Progenitor cell of endocrine pancreas (in vitro differentiated cells): ENCODE measurements at places on chromosomes 5 and 9. TPM values are rescaled to one million over a fixed set of nuclear protein-coding genes. Genes with fewer than 3 reads are reported as not detected.

Gene EIF4EBP3
- total RNA-seq: 6.1 and 6.7 TPM in 2 replicates

Gene SLF1
- total RNA-seq: 15.7 and 17.4 TPM in 2 replicates

DNA sequence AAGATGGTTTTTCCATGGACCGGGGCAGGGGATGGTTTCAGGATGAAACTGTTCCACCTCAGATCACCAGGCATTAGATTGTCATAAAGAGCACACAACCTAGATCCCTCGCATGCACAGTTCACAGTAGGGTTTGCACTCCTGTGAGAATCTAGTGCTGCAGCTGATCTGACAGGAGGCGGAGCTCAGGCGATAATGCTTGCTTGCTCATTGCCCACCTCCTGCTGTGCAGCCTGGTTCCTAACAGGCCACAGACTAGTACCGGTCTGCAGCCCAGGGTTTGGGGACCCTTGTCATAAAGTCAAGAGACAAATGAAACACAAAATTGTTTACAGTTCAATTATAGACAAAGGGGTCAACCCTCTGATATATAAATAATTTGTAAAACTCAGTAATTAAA lies 101.7 kb downstream of the RANBP17 start:
- H3K36me3 ChIP-seq: peaks cover 3% of the 10 kb centered on the region
- no peak for DNase-seq
- no peak overlapping the region for H3K4me3 ChIP-seq
- H3K4me1 ChIP-seq: no peaks in the 10 kb centered on the region

GRCh38 chr5:89229331-89230070 lies 346.5 kb upstream of the MEF2C start:
- DNase-seq: no peak
- no peak overlapping the region for H3K27ac ChIP-seq
- no peaks in the 10 kb centered on the region for H3K27me3 ChIP-seq
- H3K4me1 ChIP-seq: peaks cover 1% of the 10 kb centered on the region
- H3K4me3 ChIP-seq: no peak overlapping the region

DNA sequence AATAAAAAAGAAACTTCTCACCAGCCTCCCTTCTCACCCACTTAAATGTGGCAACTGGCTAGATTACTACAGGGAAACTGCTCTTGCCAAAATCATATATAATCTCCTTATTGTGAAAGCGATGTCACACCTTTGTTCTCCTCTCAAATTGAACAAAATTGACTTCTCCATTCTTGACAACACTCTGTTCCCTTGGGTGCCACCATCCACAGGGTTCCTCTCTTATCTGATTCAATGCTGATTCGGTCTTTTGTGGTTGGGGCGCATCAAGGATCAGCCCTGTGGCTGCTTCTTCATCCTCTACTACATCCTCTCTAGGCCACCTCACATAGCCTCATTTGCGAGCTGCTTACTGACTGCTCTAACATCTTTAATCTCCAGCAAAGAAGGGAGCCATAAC lies 86.1 kb downstream of the EDIL3 start:
- H3K27me3 ChIP-seq: no peaks in the 10 kb centered on the region
- no peaks in the 10 kb centered on the region for H3K4me1 ChIP-seq
- DNase-seq: no peak

DNA sequence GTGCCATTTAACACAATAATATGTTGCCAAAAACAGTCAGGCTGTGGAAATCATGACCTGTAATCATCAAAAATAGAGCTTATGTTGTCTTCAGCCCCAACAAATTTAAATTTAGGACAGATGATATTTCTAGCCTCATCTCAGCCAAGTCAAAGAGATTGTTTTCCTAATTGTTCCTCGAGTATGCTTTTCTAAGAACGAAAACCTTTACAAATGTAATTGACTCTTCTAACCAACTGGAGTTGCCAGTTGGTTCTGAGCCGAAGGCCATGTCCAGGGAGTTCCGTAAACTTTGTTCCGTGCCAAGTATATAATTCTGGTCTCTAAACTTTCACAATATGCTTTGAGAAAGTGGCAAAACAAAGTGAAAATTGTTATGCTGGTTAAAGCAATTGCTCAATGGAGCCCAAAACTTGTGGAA lies 160.8 kb downstream of the CEMIP2 start:
- no peaks in the 10 kb centered on the region for H3K36me3 ChIP-seq
- no peak overlapping the region for H3K27ac ChIP-seq
- no peaks in the 10 kb centered on the region for H3K27me3 ChIP-seq
- DNase-seq: no peak

- no peaks in the 10 kb centered on the region for H3K27me3 ChIP-seq
- DNase-seq: no peak
- H3K36me3 ChIP-seq: no peaks in the 10 kb centered on the region
- no peaks in the 10 kb centered on the region for H3K4me1 ChIP-seq
Measured at GRCh38 chr9:104278929-104279496, 184.9 kb downstream of the SMC2 start.

DNA sequence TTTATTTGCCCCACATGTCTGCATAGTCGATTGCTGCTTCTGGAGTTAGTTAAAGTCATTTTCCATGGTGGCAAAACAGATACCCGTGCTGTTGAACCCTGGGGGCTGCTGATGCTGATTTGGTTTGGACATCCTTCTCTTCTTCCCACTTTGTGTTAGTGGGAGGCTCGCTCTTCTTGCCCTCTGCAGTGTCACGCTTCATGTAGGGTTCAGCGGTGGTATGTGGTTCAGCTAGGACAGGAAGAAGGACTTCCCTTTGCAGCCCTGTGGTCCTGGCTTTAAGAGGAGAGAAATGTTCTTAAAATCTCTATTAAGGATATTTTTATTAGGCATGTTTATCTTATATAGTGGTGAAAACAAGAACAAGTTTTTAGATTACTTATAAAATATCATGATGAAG lies 36.2 kb downstream of the SLC36A1 start:
- no peak overlapping the region for H3K27ac ChIP-seq
- H3K4me3 ChIP-seq: no peak overlapping the region
- no peak for DNase-seq
- H3K36me3 ChIP-seq: peaks cover 3% of the 10 kb centered on the region
- H3K4me1 ChIP-seq: no peaks in the 10 kb centered on the region

DNA sequence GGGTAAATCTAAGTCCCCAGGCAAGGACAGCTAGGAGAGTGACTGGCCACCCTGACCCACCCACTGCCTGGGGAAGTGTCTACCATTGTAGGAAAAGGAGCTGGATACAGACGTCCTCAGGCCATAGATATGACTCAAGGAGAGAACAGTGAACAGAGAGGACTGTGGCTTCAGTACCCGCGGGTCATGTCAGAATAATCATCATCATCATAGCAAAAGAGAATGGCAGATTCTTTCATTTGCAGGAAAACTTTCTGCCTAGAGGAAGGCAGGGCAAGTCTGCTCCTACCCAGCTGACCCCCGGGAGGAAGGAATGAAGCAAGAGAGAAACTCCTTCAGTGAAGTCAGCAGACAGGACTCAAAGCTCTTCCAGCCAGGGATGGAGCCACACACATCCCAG lies 52.2 kb upstream of the UBTD2 start:
- H3K36me3 ChIP-seq: peaks cover 20% of the 10 kb centered on the region
- H3K27me3 ChIP-seq: no peaks in the 10 kb centered on the region
- no peak overlapping the region for H3K4me3 ChIP-seq
- no peak for DNase-seq

- peaks cover 5% of the 10 kb centered on the region for H3K4me1 ChIP-seq
- no peak overlapping the region for H3K27ac ChIP-seq
- H3K4me3 ChIP-seq: no peak overlapping the region
- peaks cover 5% of the 10 kb centered on the region for H3K36me3 ChIP-seq
Measured at GRCh38 chr9:71929223-71929622, 17.8 kb downstream of the C9orf85 start.

DNA sequence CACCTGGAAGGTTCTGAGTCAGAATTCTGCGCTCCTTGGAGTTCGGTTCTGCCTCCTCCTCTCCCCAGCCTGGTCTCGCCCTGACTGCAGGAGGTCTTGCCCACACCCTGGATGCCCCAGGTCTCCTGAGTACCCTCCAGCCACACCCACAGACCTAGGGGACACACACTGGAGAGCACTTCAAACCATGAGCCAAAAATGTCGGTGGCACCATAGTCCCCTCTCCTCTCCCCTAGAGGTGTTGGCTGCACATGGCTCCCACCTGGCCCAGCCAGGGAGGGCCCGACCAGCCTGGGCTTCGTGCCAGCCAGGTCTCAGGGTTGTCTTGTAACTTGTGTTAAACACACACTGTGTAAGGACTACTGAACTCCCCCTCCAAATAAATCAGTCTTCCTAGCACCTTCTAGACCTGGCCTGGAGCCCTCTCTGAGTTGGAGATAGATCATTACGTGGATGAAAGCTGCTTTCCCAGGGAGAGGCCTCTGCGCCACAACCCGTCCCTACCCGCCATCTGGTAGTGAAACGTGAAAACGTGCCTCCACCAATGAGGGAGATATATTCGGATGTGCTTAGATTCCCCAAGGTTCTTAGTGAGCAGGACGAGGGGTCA lies 49.9 kb upstream of the CTSL start:
- H3K27me3 ChIP-seq: no peaks in the 10 kb centered on the region
- no peak overlapping the region for H3K4me3 ChIP-seq
- peaks cover 31% of the 10 kb centered on the region for H3K36me3 ChIP-seq
- H3K4me1 ChIP-seq: peaks cover 20% of the 10 kb centered on the region
- no peak for DNase-seq
- peak overlapping the region; percentile 88 for H3K27ac ChIP-seq
